CD4-positive, alpha-beta T cell treated with Interleukin-10 for 1 hour (primary cell): ENCODE measurements at places on chromosomes 4 and X.

DNA sequence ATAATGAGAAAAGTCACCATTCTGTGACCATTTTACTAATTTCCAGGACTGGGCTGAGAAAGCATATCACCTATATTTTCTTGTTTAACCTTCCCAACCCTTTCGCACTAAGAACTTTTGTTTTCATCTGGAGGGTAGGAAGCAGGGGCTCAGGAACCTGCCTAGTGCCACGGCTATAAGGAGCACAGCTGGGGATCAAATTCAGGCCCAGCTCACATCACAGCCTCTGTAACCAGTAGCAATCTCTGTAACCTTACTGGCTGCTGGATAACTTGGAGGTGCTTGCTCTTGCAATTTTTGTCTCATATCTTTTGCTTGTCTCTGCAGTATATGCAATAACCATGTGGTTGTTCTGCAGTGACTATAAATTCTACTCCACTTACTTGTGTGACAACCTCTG is 76.7 kb upstream of the PLAC1 start:
- DNase-seq = no peak

DNA sequence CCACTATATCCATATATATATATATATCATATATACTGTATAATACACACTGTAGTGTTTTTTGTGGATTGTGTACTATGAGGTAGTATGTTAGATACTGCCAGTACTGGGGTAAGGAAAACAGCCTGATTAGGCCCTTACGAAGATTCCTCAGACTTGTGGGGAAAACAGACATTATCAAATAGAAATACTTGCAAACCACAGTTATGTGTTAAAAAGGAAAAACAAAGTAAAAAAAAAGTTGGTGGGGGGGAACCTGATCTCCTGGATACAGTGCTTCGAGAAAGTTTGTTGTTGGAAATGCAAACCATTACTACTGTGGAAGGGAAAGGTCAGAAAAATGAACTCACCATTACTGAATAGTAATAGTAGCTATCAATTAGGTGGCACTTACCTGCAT is 53.0 kb downstream of the PKD2 start:
- DNase-seq = no peak

- DNase-seq = no peak
Observed at GRCh38 chr4:157459785-157460184, 239.3 kb downstream of the GRIA2 start.

DNA sequence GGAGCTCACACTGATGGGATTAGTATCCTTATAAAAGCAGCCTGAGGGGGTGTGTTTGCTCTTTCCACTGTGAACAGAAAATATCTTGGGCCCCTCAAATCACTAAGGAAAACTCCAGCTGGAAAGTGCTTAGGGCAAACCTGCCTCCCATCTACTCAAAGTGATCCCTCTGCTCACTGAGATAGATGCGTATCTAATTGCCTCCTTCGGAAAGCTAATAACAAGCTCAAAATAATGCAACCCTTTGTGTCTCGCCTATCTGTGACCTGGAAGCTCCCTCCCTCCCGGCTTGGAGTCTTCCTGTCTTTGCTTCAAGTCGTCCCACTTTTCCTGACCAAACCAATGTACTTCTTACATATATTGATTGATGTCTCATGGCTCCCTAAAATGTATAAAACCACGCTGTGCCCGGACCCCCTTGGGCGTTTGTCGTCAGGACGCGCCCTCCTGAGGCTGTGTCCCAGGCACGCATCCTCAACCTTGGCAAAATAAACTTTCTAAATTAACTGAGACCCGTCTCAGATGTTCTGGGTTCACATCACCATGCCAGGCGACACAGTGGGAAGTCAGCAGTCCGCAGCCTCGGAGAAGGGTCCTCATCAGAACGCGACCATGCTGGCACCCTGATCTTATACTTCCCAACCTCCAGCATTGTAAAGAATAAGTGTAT is 34.1 kb upstream of the SORCS2 start:
- DNase-seq = no peak

GRCh38 chrX:40573763-40574162 is 7.0 kb upstream of the ATP6AP2 start:
- DNase-seq = peak; percentile 55

GRCh38 chr4:124372916-124373315 is 339.6 kb downstream of the ANKRD50 start:
- DNase-seq = no peak

GRCh38 chr4:145614233-145614610 is 5.0 kb upstream of the MMAA start:
- no peak for DNase-seq

- no peak for DNase-seq
Observed at GRCh38 chr4:42904986-42905385, 12.5 kb downstream of the GRXCR1 start.

- DNase-seq = no peak
Observed at GRCh38 chr4:150063128-150063527, 15.1 kb upstream of the DCLK2 start.

- no peak for DNase-seq
Observed at GRCh38 chr4:168632301-168632725, 135.5 kb downstream of the PALLD start.

DNA sequence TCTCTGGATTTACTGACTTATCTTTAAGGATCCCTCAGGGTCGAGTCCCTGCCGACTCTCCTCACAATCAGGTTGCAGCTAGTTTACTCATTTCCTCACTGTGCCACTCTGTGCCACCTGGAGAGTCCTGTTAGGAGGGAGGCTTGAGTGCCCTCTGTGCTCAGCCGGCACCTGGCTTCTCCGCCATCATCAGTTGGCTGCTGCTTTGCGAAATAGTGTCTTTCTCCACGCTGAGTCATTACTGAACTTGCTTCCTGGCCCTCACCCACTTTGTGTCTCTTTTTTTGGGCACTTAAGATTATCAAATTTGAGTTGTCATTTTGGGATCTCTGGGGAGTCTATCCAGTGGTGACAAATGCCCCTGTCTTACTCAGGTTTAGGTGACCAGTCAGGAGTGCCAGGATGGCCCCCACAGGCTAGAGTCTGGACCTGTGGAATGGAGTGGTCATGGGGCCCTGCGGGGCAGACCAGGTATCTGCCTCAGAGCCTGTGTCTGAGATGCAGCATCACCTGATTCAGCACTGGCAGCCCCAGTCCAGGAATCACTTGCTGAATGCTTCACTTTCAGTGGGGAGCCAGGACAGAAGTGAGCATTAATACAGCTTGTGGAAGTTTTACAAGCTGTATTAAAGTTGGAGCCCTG is 37.7 kb downstream of the JADE1 start:
- no peak for DNase-seq

DNA sequence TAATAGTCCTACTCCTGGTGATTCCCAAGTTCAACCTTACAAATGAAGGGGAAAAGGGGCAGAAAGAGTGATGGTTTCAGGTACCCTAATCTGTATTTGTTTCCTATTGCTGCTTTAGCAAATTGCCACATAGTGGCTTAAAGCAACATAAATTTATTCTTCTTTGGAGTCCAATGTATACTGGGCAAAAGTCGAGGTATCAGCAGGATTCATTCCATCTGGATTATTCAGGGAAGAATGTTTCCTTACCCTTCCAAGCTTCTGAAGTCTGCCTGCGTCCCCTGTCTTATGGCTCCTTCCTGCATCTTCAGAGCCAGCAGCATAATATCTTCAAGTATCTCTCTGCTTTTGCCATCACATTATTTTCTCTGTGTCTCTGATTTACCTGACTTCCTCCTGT is 10.3 kb upstream of the BST1 start:
- DNase-seq = no peak

- no peak for DNase-seq
Observed at GRCh38 chr4:147724468-147725201, 7.3 kb upstream of the ARHGAP10 start.

DNA sequence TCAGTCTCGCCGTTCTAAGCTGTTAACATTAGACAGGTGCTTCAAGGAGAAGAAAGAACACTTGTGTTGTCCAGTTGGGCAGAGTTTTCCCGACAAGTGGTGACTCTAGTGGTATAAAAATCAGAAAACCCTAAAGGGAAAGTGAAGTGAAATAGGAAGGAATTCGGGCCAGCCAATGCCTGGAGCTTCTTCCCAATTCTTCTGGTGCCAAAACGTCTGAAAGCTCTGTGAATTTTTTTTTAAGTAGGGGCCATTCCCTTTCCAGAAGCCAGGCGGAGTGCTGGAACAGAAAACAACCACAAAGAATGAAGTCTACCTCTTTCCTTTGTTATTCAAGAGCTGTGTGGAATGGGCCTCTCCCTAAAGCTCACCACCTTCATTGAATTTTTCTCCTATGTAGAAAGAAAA is 43.1 kb upstream of the PPARGC1A start:
- no peak for DNase-seq

- DNase-seq = peak; percentile 8
Observed at GRCh38 chrX:46561824-46562657, 11.5 kb upstream of the CHST7 start.

- no peak for DNase-seq
Observed at GRCh38 chrX:16828124-16828908, 41.8 kb downstream of the RBBP7 start.

- DNase-seq = no peak
Observed at GRCh38 chr4:185424905-185425646, 688 bp downstream of the UFSP2 start.

DNA sequence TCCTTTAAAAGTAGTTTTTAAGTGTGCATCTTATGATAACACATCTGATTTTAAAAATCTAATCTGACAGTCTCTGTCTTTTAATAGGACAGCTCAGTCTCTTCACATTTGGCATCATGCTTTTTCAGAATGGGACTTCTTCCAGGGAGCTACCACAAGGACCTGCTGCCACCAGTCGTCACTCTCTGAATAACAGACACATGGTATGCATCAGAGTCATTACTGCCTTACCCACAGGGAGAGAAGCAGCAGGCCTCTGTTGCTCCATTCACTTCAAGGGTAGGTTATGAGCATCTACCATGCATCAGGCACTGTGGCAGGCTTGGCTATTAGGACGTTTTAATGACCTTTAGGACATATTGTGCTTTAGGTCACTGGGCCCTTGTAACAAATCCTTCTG is 50.0 kb upstream of the AFAP1 start:
- DNase-seq = no peak

GRCh38 chrX:131675596-131676194 is 131.8 kb downstream of the OR13H1 start:
- peak; percentile 1 for DNase-seq

GRCh38 chrX:56468441-56468840 is 95.0 kb upstream of the UBQLN2 start:
- DNase-seq = no peak

DNA sequence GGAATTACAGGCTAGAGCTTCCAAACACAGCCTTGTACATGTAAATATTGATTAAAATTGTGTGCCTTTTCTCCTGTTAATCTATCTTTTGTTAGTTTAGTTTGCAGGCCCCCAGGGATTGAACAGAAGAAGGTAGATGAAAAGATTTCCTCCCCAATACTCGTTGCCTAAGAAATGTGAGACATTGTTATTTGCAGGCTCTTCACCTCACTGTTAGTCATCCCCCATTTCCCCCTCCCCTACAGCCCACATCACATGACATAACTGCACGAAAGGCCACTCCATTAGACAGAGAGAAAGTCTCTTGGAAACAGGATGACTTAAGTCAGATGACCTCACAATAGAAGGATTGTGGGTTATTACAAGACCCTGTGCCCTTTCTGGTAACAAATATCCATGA is 13.3 kb upstream of the MID1 start:
- DNase-seq = no peak

GRCh38 chr4:47287735-47288134 is 175.8 kb downstream of the COMMD8 start:
- no peak for DNase-seq

DNA sequence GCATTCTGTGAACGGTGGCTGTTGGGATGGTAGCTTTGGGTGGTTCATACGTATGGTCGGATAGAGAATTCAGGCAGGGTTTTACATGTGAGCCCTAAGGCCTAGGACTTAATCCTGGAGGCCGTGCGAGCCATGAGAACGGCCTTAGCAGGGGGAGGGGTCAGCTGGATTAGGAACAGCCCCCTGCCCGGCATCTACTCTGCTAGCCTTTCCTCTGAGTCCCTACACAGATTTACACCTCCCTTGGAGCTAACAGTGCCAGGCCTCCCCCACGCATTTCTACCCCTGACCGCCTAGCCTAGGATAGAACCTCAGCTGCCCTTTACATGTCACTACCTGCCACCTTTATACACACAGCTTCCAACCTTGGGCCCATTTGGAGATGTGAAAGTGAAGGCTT is 7.1 kb downstream of the PRAF2 start:
- no peak for DNase-seq

- no peak for DNase-seq
Observed at GRCh38 chr4:44720371-44720770, 6.0 kb downstream of the GNPDA2 start.

- DNase-seq = no peak
Observed at GRCh38 chr4:108878806-108879205, 116.0 kb upstream of the ETNPPL start.

DNA sequence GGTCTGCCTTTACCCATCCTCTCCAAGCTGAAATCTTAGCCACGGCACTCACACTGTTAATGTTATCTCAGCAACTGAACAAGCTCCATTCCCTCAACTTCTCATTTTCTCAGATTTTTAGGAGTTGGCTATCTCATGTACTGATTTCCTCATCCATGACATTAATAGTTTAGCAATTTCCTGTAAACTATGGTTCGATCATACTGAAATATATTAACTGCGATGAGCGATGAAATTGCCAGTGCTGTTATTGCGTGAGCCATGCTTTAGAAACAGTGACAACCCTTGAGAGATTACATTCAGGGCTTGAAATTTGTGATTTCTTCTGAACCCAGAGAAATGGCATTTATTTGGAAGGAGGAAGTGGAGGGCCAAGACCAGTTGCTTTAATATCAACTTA is 223.7 kb downstream of the GPAT3 start:
- DNase-seq = no peak
